Esophagus muscularis mucosa (tissue), 4 donors: ENCODE measurements at places on chromosomes 7 and 10.
A peak's percentile ranks its signal among the peaks of the same experiment; 100 is the strongest.

- peak; percentile 86 for DNase-seq
Observed at GRCh38 chr7:51007551-51008505, 225.1 kb upstream of the GRB10 start.

- no peak for DNase-seq
Observed at GRCh38 chr10:97034301-97034700, 151.5 kb downstream of the SLIT1 start.

DNA sequence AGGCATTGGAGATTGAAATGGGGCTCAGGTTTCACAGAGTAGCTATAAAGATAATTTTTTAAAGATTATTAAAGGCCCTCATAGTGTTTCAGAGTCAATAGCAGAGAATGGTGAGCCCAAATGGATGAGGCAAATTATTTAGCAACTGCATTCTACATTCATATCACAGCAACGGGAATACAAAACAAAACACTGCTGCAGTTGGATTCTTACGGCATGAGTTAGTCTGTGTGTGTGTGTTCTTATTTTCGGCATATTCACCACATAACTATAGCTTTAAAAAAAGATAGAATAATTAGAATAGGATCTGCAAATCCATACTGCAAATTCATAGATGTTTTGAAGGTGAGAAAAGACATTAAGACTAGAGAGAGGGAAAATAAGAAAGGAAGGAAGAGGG, 66.0 kb downstream of the SUGCT start:
- DNase-seq: no peak

DNA sequence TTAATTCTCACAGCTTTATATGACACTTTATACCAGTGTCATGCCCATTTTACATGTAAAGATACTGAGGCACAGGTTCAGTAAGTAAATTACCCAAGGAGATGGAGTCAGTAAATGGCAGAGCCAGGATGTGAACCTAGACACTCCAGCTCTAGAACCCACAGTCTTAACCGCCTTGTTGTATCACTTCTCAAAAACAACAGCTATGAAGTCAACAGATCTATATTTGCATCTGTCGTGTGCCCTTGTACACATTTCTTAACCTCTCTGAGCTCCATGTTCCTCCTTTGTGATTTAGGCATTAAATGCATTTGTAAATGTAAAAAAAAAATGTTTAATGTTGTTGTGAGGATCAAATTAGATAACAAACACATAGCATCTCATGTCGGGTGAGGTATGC, 716.2 kb downstream of the SUGCT start:
- DNase-seq: no peak

DNA sequence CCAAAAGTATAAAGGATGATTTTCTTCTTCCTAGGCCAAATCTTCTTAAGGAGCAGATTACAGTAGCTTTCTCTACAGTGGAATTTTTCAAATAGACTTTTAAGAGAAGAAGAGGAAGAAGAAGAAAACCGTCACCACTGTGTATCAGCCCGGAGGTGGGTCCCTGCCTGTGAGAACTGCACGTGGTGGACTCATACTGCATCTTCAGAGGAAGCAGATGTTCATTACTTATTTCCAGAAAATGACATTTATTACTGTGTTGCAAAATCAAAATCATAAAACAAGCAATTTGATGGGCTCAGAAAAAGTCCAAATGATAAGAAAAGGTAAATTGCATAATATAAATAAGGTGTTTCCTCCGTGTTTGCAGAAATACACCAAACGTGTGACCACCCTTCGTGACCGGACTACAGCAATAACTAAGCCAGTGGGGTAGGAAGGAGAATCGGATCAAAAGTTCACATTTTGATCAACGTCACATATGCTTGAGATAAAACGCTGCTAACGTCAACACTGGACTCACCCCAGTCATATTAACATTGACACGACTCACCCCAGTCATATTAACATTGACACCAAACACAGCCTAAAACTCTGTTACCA, 179.2 kb downstream of the PTPRN2 start:
- DNase-seq: no peak

DNA sequence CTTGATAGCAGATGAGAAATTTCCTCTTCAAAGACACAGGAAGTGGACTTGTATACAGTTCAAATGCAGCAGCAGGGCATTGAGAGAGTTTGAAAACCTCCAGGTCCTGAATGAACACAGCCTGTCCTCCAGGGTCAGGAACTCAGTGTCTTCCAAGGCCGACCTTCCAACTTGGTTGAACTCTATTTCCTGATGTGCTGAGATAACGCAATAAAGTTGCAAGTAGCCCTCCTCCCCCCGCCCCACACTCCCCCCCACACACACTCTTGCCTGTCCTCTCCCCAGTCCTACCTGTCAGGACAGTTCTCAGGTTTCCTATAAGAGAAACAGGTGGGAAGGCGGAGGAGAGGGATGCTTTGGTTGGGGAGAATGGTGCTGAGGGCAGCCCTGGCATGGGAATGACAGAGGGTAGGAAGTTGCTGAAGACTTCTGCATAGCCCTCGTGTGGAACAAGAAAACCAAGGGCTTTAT, 90.0 kb downstream of the CCDC71L start:
- DNase-seq: peak; percentile 24

GRCh38 chr7:100864263-100864845, 2.8 kb upstream of the TRIP6 start:
- no peak for DNase-seq

- DNase-seq: no peak
Observed at GRCh38 chr10:1548146-1548545, 189.2 kb downstream of the ADARB2 start.

DNA sequence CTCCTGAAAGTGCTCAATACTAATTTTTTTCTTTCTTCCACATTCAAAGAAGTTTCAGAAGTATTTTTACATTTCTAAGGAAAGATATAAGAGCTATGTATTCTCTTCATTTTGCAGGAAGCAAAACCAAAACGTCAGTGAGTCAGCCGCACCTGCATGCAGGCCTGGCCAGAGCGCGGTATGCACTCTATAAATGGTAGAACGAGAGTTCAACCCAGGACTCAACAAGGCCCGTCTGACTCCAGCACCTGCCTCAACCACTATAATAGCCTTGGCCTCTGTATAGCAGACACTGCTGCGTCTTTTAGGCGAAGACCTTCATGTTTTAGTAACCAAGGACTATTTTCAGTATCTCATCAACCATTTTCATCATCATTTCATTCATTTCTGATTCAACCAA, 113.2 kb downstream of the KMT2E start:
- peak; percentile 75 for DNase-seq

GRCh38 chr10:44193567-44194220, 191.2 kb downstream of the CXCL12 start:
- peak; percentile 83 for DNase-seq
